ENCODE measurements at places on chromosomes 4 and X. TPM values are rescaled to one million over a fixed set of nuclear protein-coding genes. Genes with fewer than 3 reads are reported as not detected.
A peak's percentile ranks its signal among the peaks of the same experiment; 100 is the strongest.

GAGE12E gene
- not detected for polyA plus RNA-seq

SSX1 gene
- polyA plus RNA-seq: not detected

JCHAIN gene
- 6.0 TPM for polyA plus RNA-seq

- H3K4me3 ChIP-seq: no peak overlapping the region
- H3K27me3 ChIP-seq: no peaks in the 10 kb centered on the region
- H3K36me3 ChIP-seq: no peaks in the 10 kb centered on the region
- DNase-seq: no peak
These were observed 53.5 kb downstream of the APBB2 start for GRCh38 chr4:41160856-41161255.

GRCh38 chrX:135420831-135421230 lies 913 bp upstream of the SMIM10L2A start:
- no peak overlapping the region for H3K4me3 ChIP-seq
- H3K4me1 ChIP-seq: peaks cover 8% of the 10 kb centered on the region
- H3K27me3 ChIP-seq: no peaks in the 10 kb centered on the region
- H3K36me3 ChIP-seq: no peaks in the 10 kb centered on the region
- DNase-seq: no peak
- no peak overlapping the region for H3K27ac ChIP-seq

GRCh38 chr4:184166736-184167135 lies 50.9 kb downstream of the ENPP6 start:
- H3K36me3 ChIP-seq: no peaks in the 10 kb centered on the region
- no peak for DNase-seq
- no peak overlapping the region for H3K27ac ChIP-seq
- peaks cover 12% of the 10 kb centered on the region for H3K27me3 ChIP-seq
- H3K4me3 ChIP-seq: no peak overlapping the region
- H3K4me1 ChIP-seq: peaks cover 4% of the 10 kb centered on the region

GRCh38 chrX:110412971-110413726 lies 54.5 kb downstream of the RTL9 start:
- H3K27ac ChIP-seq: no peak overlapping the region
- peak; percentile 41 for DNase-seq
- H3K4me3 ChIP-seq: no peak overlapping the region
- no peaks in the 10 kb centered on the region for H3K27me3 ChIP-seq
- no peaks in the 10 kb centered on the region for H3K36me3 ChIP-seq

DNA sequence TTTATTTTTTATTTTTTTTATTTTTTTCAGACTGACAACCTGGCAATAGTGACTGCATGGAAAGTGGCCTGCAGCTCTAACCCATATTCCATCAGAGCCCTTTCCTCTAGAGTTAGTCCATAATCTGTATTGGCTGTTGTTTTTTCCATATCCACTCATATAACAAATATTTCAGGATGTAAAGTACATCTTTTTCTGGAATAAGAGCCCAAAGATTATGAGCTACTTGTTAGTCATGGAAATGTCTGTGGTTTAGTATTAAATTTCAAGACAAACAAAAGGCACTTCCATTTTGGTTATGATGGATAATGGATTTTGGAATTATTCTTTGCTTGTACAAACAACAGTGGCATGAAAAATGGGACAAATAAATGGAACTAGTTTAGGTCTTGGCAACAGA lies 296.0 kb upstream of the HS3ST1 start:
- H3K36me3 ChIP-seq: no peaks in the 10 kb centered on the region
- H3K4me3 ChIP-seq: no peak overlapping the region
- no peak overlapping the region for H3K27ac ChIP-seq
- no peaks in the 10 kb centered on the region for H3K4me1 ChIP-seq
- no peaks in the 10 kb centered on the region for H3K27me3 ChIP-seq
- DNase-seq: no peak

- peaks cover 12% of the 10 kb centered on the region for H3K4me1 ChIP-seq
- H3K36me3 ChIP-seq: peaks cover 75% of the 10 kb centered on the region
- H3K27ac ChIP-seq: no peak overlapping the region
- H3K4me3 ChIP-seq: no peak overlapping the region
These were observed 79.6 kb downstream of the CCKAR start for GRCh38 chr4:26410385-26411293.

DNA sequence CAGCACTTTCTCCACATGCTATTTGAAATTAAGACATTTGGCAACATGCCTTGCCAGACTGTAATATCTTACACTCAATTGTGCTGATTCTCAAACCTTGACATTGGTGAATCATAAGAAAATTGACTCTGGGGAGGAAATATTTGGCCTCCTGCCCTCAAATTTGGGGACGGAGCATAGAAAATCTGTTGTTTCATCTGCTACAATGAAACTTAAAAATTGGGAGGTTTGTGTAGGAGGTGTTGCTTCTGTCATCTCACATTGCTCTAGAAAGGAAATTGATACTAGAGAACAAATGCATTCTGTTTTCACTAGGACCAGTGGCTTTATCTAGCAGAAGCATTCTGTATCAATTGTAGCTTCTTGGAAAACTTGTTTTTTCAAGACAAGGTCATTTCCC lies 5.3 kb downstream of the OCRL start:
- no peak overlapping the region for H3K4me3 ChIP-seq
- no peak for DNase-seq
- no peaks in the 10 kb centered on the region for H3K27me3 ChIP-seq
- peaks cover 39% of the 10 kb centered on the region for H3K36me3 ChIP-seq
- no peak overlapping the region for H3K27ac ChIP-seq
